ENCODE measurements at places on chromosomes 5 and 9.

GRCh38 chr9:110752766-110753165, 84.2 kb downstream of the MUSK start:
- no peak for DNase-seq

DNA sequence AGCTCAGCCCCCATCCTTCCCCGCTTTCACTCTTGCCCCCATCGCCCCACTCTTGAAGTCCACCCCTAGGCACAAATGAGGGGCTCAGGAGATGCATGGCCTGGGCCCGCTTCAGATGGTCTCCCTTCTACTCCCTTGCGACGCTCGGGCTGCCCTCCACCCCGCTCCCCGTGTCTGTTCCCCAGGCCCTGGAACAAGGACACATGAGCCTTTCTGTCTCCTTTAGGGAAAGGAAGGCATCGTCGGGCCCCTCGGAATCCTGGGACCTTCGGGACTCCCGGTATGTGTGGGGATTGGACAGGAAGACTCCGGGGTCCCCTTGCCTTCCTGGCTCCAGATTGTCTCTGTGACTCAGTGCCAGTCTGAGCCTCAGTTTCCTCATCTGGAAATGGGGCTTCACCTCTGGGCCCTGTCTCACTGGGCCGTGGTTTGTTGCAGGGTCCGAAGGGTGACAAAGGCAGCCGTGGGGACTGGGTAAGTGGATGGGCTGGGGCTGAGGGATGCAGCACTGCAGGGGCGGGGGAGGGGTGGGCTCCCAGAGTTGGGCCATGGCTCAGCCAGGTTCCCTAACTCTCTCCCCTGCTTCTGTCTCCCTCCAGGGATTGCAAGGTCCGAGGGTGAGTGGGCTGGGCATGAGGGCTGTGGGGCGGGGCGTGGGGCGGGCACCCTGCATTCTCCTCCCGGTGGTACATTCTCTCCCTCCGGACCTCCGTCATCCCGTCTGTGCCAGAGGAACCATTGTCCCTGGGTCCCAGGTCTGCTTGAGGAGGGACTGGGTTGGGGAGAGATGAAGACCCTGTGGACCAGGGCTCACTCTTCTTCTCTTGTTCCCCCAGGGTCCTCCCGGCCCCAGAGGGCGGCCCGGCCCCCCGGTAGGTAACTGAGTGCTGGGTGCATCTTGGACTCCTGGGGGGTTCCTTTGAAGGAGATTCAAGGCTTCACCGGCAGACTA, 21.8 kb upstream of the ORM1 start:
- no peak for DNase-seq

DNA sequence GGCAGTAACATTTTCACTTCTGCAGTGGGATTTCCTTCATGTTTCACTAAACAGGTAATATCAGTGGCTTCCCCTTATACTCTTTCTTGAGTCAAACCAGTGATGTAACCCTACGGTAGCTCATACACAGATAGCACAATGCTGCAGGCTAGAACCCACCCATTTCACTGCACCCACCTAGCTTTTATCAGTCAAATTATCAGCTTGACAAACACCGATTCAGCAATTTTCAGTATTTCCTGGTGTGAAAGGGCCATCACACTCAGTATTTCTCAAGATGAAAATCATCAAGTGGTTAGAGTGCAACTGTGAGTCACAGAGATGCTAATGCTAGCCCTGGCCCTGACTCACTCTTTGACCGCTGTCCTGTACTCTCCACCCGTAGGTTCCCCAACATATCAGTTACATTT, 242.3 kb upstream of the PTGER4 start:
- no peak for DNase-seq

GRCh38 chr9:112846528-112847488, 43.9 kb downstream of the SLC46A2 start:
- DNase-seq = peak; percentile 41

- DNase-seq = no peak
These were observed 292.4 kb downstream of the CD180 start for GRCh38 chr5:66904189-66904588.

- no peak for DNase-seq
These were observed 24.2 kb downstream of the ANP32B start for GRCh38 chr9:98007251-98007928.

- DNase-seq = no peak
These were observed 76.7 kb upstream of the UNC5A start for GRCh38 chr5:176733406-176734262.

DNA sequence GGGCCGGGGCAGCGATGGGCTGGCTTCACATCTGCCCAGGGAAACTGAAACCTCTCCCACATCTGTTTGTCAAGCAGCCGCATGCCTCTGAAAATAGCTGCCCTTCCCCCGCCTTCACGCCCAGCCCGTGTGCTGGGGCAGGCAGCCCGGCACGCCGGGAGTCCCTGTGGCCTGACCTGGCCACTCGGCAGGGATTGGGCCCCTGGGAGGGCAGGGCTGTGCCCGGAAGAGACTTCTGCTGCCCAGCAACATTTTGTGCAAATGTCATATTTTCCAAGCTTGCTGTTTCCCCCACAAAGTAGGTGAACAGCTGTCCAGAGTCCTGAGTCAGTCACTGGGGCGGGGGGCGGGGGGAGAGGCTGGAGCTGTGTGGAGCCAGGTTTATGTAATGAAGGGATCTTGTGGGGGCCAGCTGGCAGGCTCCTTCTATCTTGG, 8.2 kb downstream of the COL27A1 start:
- no peak for DNase-seq

GRCh38 chr5:175745210-175745609, 87.3 kb downstream of the HRH2 start:
- no peak for DNase-seq

DNA sequence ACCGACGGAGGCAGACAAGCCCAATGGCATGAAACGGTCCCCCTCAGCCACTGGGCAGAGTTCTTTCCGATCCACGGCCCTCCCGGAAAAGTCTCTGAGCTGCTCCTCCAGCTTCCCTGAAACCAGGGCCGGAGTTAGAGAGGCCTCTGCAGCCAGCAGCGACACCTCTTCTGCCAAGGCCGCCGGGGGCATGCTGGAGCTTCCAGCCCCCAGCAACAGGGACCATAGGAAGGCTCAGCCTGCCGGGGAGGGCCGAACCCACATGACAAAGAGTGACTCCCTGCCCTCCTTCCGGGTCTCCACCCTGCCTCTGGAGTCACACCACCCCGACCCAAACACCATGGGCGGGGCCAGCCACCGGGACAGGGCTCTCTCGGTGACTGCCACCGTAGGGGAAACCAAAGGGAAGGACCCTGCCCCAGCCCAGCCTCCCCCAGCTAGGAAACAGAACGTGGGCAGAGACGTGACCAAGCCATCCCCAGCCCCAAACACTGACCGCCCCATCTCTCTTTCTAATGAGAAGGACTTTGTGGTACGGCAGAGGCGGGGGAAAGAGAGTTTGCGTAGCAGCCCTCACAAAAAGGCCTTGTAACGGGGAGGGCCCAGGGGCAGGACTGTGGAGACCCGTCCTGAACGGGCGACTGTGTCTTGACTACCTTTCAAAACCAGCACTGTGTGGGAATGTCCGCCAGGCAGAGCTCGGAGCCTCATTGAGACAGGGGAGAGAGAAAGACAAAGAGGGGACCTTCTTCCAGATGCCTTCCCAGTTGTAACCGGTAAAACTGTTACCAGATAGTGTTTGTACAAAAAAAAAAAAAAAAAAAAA, 29.9 kb downstream of the CD180 start:
- no peak for DNase-seq

DNA sequence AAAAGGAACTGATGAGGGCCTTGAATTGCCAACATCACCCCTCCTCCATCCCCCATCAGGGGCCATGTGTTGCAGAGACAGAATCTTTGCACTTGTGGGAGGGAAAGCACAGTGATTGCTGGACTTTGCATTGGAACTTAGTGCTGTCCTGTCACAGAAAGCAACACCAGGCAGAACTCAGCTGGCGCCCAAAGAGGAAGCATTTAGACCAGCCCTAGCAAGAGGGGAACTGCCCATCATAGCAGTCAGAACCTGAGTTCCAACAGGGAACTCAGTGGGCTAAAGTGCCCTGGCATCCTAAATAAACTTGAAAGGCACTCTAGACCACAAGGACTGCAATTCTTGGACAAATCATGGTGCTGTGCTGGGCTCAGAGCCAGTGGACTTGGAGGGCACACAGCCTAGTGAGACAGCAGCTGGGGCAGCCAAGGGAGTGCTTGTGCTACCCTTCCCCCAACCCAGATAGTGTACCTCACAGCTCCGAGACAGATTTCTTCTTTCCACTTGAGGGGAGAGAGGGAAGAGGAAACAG, 128.1 kb downstream of the ACTL7B start:
- peak; percentile 71 for DNase-seq

DNA sequence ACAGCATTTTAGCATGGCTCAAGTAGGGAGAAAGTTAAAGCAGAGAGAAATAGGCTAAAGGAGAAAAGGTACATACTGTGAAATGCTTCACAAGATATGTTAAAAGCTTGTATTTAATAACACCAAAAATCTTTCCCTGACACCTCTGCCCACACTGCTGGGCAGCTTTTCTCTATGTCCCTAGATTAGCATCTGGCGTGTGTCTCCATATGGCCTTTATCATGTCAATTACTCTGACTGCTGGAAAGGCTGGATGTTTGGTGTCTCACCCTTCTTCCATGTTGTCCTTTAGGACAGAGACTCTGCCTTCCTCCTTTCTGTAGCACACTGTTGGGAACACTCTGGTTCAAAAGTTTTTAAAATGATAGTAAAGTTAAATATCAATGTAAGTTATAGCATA, 122.5 kb downstream of the OXCT1 start:
- no peak for DNase-seq

DNA sequence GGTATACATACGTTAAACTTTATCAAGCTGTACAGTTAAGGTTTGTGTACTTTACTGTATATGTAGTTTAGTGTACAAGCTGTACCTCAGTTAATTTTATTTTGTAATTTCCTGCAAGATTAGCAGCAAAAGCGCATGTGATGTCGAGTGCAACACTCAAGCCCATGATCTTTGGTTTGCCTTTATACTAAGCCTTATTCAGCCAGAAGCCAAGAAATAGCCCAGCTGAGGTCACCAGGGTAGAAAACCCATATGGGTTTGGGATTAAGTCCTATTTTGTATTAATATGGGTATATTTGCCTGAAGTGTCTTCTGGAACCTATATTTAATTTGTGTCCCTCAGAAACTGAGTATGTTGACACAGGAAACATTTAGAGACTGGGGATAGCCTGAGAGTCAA, 59.3 kb downstream of the ZFAND5 start:
- DNase-seq = no peak

- no peak for DNase-seq
These were observed 37.0 kb downstream of the NR6A1 start for GRCh38 chr9:124733964-124734740.

- no peak for DNase-seq
These were observed 3.2 kb upstream of the TMEM171 start for GRCh38 chr5:73117088-73117740.

GRCh38 chr9:117486426-117486825, 71.6 kb upstream of the ASTN2 start:
- DNase-seq = no peak

GRCh38 chr9:109477258-109478050, 20.7 kb downstream of the PTPN3 start:
- DNase-seq = no peak

DNA sequence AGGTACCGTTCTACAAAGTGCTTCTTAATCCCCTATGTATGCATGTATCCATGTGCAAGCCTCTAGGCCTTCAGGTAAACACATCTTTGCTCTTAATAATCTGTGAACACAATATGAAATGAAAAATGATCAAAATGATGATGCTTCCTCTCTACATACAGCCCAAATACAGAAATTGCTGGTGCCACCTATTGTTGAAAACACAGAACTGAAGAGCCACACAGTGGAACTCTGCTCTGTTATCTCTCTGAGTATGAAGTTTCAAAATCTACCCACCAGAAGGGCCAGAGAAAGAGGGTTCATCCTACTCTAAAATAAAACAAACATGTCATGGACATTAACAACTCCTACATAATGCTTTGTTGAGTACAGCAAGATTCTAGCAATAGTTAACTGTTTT, 71.3 kb downstream of the GLIS3 start:
- no peak for DNase-seq

- DNase-seq = no peak
These were observed 70.6 kb downstream of the SH3TC2 start for GRCh38 chr5:148992265-148992664.

DNA sequence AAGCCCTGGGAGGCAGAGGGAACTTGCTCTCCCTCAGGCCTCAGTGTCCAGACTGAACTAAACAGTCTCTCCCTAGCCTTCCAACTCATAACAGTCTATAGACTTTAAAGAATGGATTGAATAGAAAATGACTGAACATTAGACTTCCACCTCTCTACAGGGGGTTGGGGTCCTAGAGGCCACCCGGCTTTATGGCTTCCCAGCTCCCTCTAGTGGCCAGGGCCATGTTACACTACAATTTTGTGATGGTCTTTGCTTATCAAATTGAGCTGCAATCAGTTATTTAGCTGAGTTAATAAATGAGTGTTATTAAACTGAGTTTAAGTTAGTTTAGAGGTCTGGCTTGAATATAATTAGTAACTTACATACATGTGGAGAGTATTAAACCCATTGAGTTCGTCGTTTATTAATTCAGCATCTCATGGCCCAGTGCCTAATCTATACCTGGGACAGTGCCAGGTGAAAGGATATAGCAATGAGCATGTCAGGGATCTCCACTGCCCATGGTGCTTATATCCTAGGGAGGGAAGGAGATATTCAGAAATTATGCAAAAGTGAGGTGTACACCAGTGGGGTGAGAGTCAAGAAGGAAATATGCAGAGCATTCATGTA, 105.2 kb downstream of the SH3TC2 start:
- no peak for DNase-seq

DNA sequence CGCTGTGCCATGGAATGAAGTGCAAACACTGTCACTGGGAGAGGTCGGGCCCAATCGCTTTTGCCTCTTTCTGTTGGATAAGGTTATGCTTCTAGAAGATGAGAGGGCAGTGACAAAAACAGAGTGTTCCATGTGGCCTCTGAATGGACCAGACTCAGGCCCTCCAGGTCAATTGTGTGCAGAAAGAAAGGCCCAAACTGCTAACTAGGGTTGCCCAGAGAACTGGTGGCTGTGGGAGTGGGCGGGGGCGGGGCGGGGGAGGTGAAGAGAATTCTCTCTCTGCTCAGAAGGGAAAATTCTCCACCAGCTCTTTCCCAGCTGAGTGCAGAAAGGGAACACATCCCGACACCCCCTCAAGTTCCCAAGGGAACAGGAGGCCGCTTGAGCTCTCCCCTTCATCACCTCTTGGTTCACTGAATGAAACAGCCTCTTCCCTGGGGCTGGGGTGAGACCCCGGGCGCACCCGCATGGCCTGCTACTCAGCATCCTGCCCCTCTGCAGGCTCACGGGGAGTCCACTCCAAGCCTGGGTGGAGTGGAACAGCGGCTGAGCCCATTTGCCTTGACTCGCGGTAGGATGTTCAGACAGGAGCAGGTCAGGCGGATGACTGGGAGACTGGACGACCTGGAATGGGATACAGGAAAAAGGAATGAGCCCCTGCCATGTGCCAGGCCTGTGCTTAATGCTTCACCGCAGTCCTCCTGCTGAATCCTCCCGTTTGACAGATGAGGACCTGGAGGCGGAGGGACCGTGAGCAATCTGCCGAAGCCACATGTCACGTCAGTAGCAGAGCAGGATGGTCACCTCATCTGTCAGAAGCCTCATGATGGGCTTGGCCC, 93.8 kb upstream of the FANCC start:
- no peak for DNase-seq
